Inflammatory macrophage (primary cell): ENCODE measurements at places on chromosomes 3 and 15.

- no peak for DNase-seq
Measured at GRCh38 chr15:42729409-42729808, 7.5 kb downstream of the CDAN1 start.

- no peak for DNase-seq
Measured at GRCh38 chr3:131729643-131730017, 226.9 kb upstream of the MRPL3 start.

- peak; percentile 40 for DNase-seq
Measured at GRCh38 chr3:10744098-10744465, 71.9 kb upstream of the SLC6A11 start.

- no peak for DNase-seq
Measured at GRCh38 chr3:31980530-31981205, 394 bp downstream of the OSBPL10 start.

DNA sequence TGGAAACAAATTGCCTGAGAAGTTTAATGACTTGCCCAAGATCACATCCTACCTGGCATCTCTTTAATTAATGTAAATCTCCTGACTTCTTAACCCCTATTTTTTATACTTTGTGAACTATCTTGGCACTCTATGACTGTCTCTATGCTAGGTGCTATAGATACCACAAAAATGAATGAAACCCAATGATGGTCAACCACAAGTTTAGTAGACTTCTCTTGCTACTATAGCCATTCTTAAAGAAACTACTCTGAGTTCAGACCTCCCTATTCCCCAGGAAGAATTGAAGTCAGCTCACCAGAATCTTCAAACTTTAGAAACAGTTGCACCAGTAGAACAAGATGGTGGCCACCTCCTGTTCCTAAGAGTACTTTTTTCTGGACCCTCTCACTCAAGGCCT, 191.1 kb downstream of the RSL24D1 start:
- DNase-seq: no peak

DNA sequence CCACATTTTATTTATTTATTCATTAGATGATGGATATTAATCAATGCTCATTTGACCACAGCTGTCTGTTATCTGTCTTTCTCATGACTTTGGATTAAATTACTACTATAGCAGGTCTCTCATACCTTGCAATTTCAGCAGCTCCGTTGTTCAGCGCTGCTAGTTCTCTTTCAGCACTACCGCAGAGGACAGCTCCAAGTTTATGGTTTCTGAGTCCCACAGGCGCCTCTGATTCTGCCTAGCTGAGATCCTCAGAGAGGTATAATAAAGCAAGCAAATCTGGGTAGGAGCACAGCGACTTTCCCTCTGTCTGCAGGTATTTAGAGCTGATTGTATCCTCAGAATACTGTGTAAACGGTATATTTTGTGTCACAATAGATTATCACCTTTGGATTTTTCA, 204.9 kb downstream of the CNTN4 start:
- no peak for DNase-seq

- no peak for DNase-seq
Measured at GRCh38 chr15:68206711-68207151, 1.6 kb upstream of the CALML4 start.

DNA sequence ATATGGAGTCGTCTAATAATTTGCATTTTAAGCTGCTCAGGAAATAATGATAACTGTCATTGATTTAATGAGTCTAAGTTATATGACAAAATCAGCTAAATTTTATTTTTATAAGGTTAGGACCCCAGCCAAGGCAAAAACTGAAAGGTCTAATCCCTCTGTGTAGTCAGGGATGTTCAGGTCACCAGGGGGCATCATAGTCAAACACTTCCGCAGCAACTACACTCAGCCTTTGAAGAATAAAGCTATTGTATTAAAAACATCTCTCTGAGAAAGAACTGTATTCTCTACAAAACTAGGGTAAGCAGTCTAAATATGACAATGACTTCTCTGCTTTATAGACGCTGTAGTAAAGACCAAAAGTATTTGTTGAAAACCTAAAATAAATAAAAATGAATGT, 15.0 kb downstream of the INTS14 start:
- no peak for DNase-seq
